ENCODE measurements at places on chromosomes 2 and 18. TPM values are rescaled to one million over a fixed set of nuclear protein-coding genes. Genes with fewer than 3 reads are reported as not detected.
A peak's percentile ranks its signal among the peaks of the same experiment; 100 is the strongest.

The AQP12A gene
- polyA plus RNA-seq: not detected

The MOCOS gene
- 5.1 TPM for polyA plus RNA-seq

- DNase-seq: no peak
Observed at GRCh38 chr2:55616551-55617174, 759 bp downstream of the PPP4R3B start.

- DNase-seq: no peak
Observed at GRCh38 chr18:61738042-61738441, 154.8 kb downstream of the RNF152 start.

DNA sequence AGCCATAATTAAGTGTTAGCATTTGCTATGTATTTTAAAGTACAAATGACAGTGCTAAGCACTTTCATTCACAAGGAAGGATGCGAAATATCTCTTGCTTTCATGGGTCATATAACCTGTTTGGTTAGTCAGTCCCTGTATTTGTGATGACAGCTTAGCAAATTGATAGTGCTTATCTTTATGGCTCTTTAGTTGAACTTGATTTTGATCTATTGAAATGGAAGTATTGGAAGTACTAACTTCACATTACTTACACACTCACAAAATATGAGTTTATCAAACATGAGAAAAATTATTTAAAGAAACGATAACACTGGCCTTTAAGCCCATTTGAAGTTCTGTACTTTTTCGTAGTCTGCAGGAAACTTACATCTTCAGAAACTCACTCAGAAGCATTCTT, 97.4 kb upstream of the NEUROD1 start:
- no peak for DNase-seq

The ICOS gene
- not detected for polyA plus RNA-seq

The REG3A gene
- not detected for polyA plus RNA-seq

GRCh38 chr2:145760781-145761649, 1241.1 kb upstream of the ZEB2 start:
- DNase-seq: peak; percentile 57

GRCh38 chr2:10906926-10907625, 4.7 kb upstream of the KCNF1 start:
- no peak for DNase-seq

The PFN4 gene
- polyA plus RNA-seq: 0.52 TPM

DNA sequence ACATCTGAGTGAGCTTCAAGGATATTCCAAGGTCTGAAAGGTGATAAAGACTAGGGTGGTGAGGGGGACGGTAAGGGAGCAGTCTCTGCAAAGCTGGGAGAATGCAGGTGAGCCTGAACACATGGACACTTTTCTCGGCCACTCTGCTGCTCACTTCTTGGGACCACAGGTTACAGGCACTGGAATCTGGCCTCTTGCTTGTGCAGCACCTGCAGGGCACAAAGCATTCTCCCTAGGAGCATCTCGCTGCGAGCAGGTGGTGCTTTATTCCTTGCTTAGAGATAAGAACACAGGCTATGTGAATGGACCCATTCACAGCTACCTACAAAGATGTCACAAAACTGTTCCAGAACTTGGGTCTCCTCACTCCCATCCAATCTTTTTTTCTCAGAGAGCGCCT, 153.2 kb downstream of the DDX1 start:
- DNase-seq: no peak

The RNF181 gene
- 351 TPM for polyA plus RNA-seq

The NR4A2 gene
- 1.0 TPM for polyA plus RNA-seq

DNA sequence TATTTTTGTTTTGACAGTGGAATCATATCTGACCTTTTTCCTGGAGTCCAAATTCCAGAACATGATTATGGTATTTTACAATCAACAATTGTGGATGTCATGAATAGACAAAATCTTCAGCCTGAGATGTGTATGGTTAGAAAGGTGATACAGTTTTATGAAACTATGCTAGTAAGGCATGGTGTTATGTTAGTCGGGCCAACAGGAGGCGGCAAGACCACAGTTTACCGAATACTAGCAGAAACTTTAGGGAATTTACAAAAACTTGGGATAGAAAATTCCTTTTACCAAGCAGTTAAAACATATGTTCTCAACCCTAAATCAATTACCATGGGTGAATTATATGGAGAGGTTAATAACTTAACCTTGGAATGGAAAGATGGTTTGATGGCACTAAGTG, 137.0 kb downstream of the DNAH6 start:
- DNase-seq: no peak

DNA sequence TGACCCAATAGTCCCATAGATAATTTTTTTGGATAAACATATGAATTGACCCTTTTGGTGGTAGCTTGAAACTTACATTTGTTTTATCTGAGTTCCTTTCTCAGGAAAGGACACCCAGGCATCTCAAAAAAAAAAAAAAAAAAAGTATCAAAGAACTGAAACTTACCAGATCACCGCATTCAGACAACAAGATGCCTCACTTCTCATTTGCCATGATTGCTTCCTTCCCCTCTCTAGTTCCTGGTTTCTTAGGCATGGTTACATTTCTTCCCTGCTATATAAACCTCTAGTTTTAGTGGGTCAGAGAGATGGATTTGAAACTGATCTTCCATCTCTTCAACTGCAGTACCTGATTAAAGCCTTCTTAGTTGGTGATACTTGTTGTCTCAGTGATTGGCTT, 240.1 kb downstream of the ACKR3 start:
- DNase-seq: no peak

DNA sequence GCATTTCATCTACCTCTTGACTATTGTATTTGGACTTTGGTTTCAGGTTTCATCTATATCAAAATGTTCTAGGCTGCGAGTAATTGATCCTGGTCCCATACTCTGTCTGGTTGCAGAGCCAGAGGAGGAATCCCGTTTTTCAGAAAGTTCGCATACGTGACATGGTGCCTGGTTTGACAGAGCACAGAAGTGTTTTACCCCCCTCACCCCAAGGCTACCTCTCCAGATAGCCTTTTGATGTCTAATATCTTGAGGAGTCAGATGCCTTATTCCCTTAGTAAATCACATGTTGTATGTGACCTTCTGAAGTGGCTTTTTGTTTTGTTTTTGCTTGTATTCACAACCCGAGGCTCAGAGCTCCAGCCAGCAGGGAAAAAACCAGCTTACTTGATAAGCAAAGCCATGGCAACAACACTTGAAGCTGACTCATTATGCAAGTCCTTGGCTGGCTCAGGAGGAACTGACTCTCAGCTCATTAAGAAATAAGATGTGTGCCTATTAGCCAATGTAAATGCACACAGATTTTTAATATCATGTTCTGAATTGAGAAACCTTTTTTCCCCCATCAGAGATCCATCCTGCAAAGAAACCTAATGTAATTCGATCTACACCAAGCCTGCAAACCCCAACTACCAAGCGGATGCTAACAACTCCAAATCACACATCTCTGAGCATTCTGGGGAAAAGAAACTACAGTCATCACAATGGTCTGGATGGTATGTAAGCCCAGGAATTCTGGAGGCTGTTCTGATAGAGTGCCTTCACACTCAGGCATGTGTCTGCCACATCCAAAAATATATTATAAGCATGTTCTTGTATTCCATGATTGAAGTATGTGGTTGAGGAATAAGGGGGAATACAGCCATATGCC, 41.4 kb downstream of the OXER1 start:
- DNase-seq: peak; percentile 42

The CASP10 gene
- polyA plus RNA-seq: 1.5 TPM

- no peak for DNase-seq
Observed at GRCh38 chr2:100548771-100549170, 14.0 kb upstream of the PDCL3 start.

The C2orf15 gene
- polyA plus RNA-seq: 0.14 TPM

The ARHGAP15 gene
- not detected for polyA plus RNA-seq

GRCh38 chr18:46574000-46574742, 82.8 kb downstream of the LOXHD1 start:
- DNase-seq: no peak

- no peak for DNase-seq
Observed at GRCh38 chr2:100630473-100630977, 67.7 kb downstream of the PDCL3 start.

- DNase-seq: no peak
Observed at GRCh38 chr2:29847886-29848285, 73.5 kb downstream of the ALK start.

The SCN9A gene
- polyA plus RNA-seq: 39.9 TPM

DNA sequence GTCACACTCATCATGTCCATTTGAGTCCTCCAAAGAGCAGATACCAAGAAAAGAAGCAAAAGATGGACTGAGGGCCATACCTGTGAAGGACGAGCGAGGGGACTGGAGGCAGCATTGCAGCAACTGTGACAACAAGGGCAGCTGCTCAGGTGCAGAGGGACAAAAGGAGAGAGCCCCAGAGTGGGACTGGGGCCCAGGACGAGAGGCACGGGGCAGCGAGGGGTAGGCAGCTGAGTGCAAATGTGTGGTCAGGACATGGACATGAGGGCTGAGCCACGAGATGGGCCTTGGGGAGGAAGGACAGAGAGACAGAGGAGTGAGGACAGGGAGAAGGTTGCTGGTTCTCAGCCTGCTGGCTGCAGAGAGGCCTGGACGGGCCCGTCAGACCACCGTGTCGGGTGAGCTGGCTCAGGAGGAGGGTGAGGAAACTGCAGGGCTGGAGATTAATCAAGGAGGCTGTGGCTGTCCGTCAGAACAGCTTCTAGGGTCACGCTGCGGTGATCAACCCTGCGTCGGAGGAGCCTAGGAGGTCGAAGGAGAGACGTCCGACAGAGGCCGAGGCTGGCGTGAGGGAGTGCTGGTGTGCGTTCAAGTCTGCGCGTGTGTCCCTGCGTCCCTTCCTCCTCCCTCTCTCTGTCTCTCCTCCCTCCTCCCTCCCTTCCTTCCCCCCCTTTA, 206.8 kb upstream of the HDAC4 start:
- no peak for DNase-seq

GRCh38 chr2:148592791-148593190, 51.8 kb upstream of the EPC2 start:
- DNase-seq: no peak

DNA sequence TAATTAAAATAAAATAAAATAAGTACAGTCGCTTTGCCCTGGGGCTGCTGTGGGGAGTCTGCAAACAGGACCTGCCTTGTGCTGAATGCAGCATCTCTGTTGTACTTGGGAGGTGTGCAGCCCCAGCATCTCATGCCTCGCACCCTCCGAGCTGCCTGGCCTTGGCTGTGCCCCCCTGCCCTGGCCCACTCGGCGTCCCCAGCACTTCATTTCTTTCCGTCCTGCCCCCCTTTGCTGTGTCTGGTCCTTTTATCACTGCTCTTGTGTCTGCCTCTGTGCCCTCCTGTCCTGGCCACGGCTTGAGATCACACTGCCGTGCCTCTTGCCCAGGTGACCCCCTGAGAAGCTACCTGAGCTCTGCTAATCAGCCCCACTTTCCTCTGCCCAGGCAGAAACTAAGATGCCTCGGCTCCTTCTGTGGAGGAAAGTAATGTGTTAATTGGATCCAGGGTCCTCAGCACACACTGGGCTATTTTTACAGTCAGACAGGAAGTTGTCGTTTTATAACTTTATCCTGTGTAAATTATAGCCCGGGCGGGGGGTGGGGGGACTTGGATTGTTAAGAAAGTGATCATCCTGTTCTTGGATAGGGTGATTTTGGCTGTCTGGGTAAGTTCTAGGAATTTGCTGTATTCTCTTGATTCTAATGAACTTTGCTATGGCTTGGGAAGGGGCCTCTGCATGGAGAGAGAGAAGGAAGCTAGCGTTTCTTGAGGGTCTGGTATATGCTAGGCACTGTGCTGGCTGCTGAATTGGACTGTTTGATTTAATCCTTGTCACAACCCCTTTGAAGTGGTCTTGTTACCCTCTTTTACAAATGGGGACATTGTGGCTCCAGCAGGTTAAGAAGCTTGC, 69.4 kb downstream of the AGAP1 start:
- no peak for DNase-seq

The TUBB8B gene
- not detected for polyA plus RNA-seq

DNA sequence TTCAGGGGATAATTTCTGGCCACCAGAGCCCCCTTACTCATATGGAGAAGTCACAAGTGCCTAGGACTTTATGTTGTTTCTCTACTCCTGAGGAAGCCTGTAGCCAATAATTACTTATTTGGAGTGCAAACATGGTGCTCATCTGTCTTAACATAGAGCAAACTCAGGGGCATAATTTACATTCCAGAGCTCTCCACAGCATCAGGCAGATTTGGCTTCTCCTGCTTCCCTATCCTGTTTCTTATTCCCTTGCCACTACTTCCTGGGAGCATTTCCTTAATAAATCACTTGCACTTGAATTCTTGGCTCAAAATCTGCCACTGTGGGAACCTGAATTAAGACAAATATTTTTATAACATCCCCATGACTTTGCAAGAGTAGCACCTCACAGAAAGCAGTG, 960.9 kb downstream of the SOCS6 start:
- no peak for DNase-seq

The ING5 gene
- polyA plus RNA-seq: 22.4 TPM

DNA sequence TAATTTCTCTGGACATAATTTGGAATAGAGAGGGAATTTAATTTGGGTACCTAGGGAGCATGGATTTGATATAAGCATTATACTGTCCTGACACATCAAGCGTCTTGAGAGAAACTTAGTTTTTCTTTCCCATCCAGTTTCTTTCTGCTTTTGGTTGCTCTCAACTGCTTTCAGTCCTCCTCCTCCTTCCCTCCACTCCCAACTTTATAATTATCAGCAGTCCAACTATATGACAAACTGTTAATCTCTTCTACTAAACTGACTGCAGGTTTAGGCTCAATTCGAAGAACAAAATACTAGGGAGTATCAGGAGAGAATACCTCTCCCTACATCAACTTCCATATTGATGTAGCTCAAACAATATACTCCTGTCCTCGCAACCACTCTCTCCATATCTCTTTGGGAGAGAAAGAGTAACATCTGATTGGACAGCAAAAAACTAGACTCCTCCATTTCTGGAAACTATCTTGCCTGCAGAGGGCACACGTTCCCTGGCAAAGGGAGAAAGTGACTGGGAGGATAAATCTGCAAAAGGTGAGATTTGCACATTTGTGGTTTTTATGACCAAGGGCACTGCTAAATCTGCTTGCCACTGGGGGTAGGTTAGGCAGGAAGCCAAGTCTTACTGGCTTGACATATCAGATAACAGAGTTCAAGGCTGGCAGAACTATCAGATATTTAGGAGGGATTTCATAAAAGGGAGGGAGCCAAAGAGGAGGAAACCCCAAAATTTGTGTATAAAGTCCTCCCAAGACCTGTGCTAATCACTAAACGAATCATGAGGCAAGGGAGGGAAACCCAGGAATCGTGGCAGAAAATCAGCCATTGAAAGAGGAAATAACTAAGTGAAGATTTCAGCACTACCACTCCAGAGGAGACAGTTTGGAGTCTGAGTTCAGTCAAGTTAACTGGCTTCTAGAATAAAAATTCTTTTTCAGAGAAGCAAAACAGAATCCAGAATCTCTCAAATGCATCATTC, 40.0 kb downstream of the ICA1L start:
- no peak for DNase-seq

- DNase-seq: peak; percentile 20
Observed at GRCh38 chr2:181466661-181467576, 9.7 kb downstream of the ITGA4 start.

Measured in AG04450 (cell line).